ENCODE measurements at places on chromosomes 1 and 21.

DNA sequence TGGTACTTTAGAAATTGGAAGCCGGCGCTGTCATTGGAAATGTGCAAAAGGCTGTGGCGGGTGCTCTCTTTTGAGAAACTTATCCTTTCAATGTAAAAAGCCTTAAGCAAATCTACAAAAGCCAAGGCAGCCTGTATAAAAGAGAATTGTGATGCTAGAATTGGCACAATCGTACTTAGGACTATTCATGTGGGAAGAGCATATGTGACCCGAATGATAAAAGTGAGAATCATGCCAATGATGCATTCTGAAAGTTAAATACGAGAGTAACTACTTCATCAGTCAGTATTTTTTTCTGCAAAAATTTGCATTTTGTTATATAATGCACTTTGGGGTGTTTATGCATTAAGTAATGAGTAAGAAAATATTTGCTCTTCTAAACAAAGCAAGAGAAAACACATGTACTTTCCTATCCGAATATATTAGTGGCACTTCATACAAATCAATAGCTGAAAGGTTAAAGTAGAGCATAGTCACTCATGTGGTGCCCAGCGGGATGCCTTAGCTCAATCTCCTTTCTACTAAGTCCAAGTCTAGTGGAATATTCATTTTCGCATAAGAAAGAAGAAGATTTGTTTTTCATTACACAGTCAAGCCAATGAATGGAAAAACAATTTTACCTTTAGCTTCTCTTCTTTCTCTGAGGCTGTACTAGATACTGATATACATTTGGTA, 1256.6 kb upstream of the B3GALT2 start:
- no peak for DNase-seq

- DNase-seq: no peak
Measured at GRCh38 chr1:238341395-238341794, 450.7 kb upstream of the ZP4 start.

- no peak for DNase-seq
Measured at GRCh38 chr1:10516925-10517676, 42.4 kb downstream of the PEX14 start.

GRCh38 chr1:40411294-40411693, 37.8 kb downstream of the SMAP2 start:
- DNase-seq: no peak

GRCh38 chr1:9900142-9901043, 9.7 kb downstream of the CTNNBIP1 start:
- no peak for DNase-seq

DNA sequence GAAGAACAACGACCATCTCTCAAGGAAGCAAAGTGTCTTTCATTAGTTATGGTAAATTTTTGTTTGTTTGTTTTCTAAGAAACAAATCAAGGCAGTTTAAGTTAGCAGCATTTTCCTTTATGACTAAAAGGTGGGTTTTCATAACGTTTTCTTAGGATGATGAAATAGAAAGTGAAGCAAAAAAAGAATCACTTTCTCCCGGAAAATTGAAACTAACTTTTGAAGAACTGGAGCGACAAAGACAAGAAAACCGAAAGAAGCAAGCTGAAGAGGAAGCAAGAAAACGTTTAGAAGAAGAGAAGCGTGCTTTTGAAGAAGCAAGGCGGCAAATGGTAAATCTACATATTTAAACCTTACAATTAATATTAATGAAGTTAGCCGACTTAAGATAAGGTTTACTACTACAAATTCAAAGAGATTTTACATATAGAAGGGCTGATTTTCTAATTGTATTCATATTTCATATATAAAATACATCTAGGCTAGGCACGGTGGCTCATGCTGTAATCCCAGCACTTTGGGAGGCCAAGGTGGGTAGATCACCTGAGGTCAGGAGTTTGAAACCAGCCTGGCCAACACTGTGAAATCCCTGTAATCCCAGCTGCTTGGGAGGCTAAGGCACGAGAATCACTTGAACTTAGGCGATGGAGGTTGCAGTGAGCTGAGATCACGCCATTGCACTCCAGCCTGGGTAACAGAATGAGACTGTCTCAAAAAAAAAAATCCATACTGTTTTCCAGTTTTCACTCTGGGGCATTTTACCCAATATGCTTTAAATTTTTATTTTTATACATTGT, 38.3 kb downstream of the NEXN start:
- DNase-seq: no peak

DNA sequence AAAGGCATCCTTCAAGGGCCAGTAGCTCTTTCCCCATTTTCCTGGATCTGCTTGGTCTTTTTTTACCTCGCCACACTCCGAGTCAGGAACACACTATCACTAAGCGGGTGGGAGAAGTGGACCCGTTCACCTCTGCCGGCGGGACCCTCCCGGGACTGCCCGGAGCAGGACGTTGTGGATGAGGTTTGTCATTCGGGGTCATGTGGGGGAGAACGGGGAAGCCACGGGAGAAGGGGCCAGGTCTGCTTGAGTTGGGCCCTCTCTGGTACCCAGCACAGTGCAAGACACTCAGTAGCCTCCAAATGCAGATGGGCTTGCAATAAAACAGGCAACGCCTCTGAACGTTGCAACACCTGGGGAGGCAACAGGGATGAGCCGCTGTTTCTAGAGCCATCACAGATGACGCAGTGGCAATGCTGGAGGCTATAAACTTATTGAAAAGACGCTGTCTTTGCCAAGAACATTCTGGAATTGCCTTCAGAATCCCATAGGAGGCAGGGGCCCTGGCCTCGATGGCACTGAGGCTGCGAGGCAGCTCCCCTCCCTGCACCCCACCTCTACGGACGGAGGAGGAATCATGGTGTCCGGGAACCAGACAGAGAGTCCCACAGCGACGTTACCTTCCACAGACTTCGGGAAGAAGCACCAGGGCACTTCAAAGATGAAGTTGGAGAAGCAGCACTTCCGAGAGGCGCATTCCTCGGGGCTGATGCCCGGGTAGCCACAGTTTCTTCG, 3.8 kb downstream of the TFF2 start:
- no peak for DNase-seq

GRCh38 chr1:205375835-205376545, 19.3 kb upstream of the KLHDC8A start:
- DNase-seq: no peak

GRCh38 chr1:1911350-1912041, 3.6 kb upstream of the CALML6 start:
- no peak for DNase-seq

DNA sequence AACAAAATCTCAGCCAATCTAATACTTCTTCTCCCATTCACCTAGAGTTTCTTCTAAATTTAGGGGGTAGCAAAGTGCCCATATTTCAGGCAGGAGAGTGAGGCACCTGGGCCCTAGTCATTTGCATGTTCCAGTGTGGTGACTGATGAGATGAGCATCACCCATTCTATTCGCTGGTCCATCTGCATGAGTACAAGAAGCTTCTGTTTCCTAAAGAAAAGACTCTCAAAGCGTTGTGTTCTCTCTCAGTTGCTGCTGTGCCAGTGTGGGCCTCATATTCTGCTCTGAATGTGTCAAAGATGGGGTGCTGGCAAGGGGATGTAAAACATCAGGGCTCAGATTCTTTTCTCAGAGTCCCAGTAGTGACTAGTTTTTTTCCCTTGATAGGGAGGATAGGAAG, 16.1 kb upstream of the DPYD start:
- no peak for DNase-seq

- DNase-seq: no peak
Measured at GRCh38 chr1:46492269-46492853, 2.7 kb downstream of the DMBX1 start.

- DNase-seq: peak; percentile 83
Measured at GRCh38 chr1:243850452-243851256, 611 bp upstream of the AKT3 start.

DNA sequence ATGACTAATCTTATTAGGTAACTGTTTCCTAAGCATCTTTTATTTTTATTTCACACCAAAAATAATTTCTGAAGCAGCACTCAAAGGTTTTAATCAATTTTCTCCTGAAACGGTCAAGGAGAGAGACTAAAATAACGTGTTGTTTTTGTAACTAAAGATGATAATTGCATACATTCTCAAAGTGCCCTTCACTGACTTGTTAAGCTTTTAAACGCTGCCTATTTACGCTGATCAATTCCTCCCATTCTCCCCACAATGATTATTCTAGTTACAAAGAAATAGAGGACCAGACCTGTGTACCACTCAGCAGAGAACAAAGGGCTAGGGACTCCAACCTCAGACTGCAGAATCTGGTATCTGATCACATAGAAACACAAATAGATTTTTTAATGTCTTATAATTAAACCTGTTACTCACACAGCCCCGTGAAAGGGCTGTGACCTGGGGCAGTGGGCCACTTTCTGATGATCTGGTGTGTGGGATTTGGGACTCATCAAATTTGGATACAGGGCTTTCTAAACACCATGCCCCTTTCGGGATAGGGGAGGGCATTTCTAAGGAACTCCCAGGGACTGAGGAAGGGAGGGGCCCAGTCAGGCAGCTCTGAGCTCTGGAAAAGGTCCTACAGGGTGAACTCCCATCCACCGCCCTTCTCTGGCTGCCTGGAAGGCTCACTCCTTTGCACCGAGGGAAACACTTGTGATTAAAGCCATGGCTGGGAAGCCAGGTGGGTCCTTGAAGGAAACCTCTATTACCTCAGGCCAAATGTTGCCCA, 65.2 kb downstream of the BCAR3 start:
- no peak for DNase-seq

- DNase-seq: no peak
Measured at GRCh38 chr1:211724687-211725196, 49.3 kb upstream of the NEK2 start.

GRCh38 chr1:214583824-214584554, 19.0 kb upstream of the CENPF start:
- no peak for DNase-seq

DNA sequence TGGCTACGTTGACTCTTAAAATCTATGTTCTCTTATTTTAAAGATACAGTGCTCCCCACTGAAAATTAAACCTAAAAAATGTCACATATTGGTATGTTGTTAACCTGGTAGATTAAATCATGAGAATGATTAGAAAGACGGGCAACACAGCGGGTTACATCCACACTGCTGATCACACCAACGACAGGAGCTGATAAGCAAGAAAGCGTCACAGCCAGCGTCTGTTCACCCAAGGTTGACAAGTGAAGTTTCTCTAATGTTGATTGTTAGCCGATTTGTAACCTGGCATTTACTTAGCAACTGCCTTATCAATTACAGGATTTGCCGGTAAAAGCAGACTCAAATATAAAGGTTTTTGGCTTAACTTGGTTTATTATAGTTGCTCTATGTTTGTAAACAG, 149.3 kb downstream of the NR5A2 start:
- no peak for DNase-seq

GRCh38 chr1:48629867-48630266, 146.8 kb downstream of the BEND5 start:
- DNase-seq: no peak

GRCh38 chr21:40316104-40316503, 448.9 kb downstream of the PCP4 start:
- DNase-seq: no peak

- DNase-seq: no peak
Measured at GRCh38 chr1:25684216-25684965, 67.8 kb downstream of the MAN1C1 start.

DNA sequence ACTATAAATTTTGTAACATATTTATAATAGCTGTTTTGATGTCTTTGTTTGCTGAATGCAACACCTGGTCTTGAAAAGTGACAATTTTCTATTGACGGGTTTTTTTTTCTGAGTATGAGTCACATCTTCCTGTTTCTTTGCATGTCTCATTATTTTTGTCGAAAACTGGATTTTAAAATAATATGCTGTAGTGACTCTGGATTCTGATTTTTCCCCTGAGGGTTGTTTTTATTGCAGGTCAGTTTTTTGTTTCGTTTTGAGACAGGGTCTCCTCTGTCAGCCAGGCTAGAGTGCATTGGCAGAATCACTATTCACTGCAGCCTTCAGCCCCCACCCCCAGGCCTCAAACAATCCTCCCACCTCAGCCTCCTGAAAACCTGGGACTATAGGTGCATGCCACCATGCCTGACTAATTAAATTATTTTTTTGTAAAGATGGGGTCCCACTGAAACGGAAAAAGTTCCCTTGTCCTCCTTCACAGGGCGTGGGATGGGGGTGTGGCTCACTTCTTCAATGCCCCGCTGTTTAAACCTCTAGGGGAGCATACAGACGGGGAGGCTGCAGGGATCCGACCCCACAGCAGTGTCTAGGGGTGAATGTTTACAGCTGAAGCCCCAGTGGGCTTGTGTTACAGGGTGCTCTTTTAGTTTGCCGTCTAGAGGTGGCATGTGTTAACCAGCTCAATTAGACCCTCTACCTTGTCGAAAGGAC, 11.3 kb upstream of the PPIE start:
- no peak for DNase-seq

- no peak for DNase-seq
Measured at GRCh38 chr1:243256590-243256989, 749 bp downstream of the SDCCAG8 start.

GRCh38 chr1:115214098-115214497, 124.0 kb downstream of the NGF start:
- DNase-seq: no peak

- no peak for DNase-seq
Measured at GRCh38 chr1:205357567-205357966, 845 bp upstream of the KLHDC8A start.

DNA sequence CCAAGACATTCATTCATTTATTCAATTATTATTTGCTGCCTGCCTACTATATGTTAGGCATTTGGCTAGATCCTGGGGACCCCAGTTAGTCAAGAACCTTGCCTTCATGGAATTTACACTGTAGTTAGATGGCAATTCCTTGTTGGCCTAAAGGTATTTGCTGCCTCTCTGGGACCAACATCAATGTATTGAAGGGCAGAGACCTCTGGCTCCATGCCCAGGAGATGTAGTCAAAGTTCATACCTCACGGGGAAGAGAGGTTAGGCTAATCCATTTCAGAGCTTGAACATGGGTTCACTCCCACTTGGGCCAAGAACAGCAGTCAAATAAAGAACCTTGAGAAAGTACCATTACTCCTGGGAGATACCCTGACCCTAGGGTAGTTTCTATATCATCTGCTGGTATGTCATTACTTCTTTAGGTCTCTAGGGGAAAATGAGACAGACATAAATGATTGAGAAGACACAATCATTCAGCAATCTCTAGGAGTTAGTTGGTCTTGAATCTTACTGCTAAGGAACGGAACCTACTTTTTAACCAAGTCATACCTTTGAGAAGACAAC, 32.0 kb downstream of the SORT1 start:
- no peak for DNase-seq

DNA sequence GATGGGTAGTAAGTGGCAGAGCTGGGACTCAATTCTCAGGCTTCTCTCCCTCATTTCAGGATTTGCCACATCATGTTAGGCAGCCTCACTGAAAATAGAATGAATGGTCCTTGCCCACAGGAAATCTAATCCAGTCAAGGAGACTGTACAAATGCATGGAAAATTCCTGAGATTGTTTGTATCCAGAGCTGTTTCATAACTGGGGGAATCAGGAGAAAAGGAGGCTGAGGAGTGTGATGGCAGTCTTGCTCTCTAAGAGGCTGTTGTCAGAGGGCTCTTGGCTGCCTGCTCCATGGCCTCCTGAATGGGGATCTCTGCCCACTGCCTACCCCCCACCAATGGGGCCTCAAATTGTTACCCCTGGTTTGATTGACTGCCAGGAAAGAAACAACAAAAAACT, 141.9 kb upstream of the TNR start:
- DNase-seq: no peak

GRCh38 chr1:65253800-65254319, 55.5 kb upstream of the DNAJC6 start:
- no peak for DNase-seq

Data from NCI-H1930 (cell line).